ENCODE measurements at places on chromosomes 12 and 14. TPM values are rescaled to one million over a fixed set of nuclear protein-coding genes. Genes with fewer than 3 reads are reported as not detected.

KCNMB4 gene
- 1.6 TPM for total RNA-seq

SUPT16H gene
- 34.6 TPM for total RNA-seq

RIPK3 gene
- 9.9 TPM for total RNA-seq

COCH gene
- 9.6 TPM for total RNA-seq

ADGRD1 gene
- total RNA-seq, result 4.4 TPM

AP5M1 gene
- 12.2 TPM for total RNA-seq

PRPH gene
- 9.6 TPM for total RNA-seq

TBX5 gene
- total RNA-seq, result not detected

FLRT2 gene
- 114 TPM for total RNA-seq

SLC15A5 gene
- not detected for total RNA-seq

INHBC gene
- total RNA-seq, result not detected

COA8 gene
- 32.2 TPM for total RNA-seq

PDE3A gene
- total RNA-seq, result 20.5 TPM

IL31 gene
- not detected for total RNA-seq

ACSM4 gene
- total RNA-seq, result not detected

EIF5 gene
- total RNA-seq, result 234 TPM

ARL1 gene
- 58.7 TPM for total RNA-seq

CPM gene
- 34.6 TPM for total RNA-seq

GDF3 gene
- total RNA-seq, result not detected

OR6S1 gene
- not detected for total RNA-seq

RNFT2 gene
- total RNA-seq, result 1.6 TPM

ESRRB gene
- not detected for total RNA-seq

KRT83 gene
- total RNA-seq, result not detected

CDK2 gene
- total RNA-seq, result 12.5 TPM

KITLG gene
- total RNA-seq, result 4.4 TPM

PRKCH gene
- 18.2 TPM for total RNA-seq

EPYC gene
- not detected for total RNA-seq

A2ML1 gene
- not detected for total RNA-seq

DPF3 gene
- 0.78 TPM for total RNA-seq

TMEM229B gene
- 4.4 TPM for total RNA-seq

TIMELESS gene
- 6.9 TPM for total RNA-seq

GAS2L3 gene
- total RNA-seq, result 2.3 TPM

RGS6 gene
- 0.26 TPM for total RNA-seq

GCH1 gene
- total RNA-seq, result 11.9 TPM

KLHL33 gene
- total RNA-seq, result not detected

SERPINA4 gene
- total RNA-seq, result 42.8 TPM

ACOT4 gene
- 3.1 TPM for total RNA-seq

GLS2 gene
- total RNA-seq, result 45.5 TPM

AICDA gene
- not detected for total RNA-seq

INSM2 gene
- total RNA-seq, result not detected

DEGS2 gene
- 7.3 TPM for total RNA-seq

ERP29 gene
- 42.5 TPM for total RNA-seq

PRH2 gene
- total RNA-seq, result not detected

DAO gene
- total RNA-seq, result not detected

RNF212B gene
- not detected for total RNA-seq

OR4N2 gene
- total RNA-seq, result not detected

MFAP5 gene
- total RNA-seq, result 17.9 TPM

CEBPE gene
- total RNA-seq, result not detected

CD69 gene
- 3.1 TPM for total RNA-seq

CLEC2D gene
- 7.5 TPM for total RNA-seq

SLC16A7 gene
- total RNA-seq, result 36.8 TPM

TAS2R10 gene
- not detected for total RNA-seq

Data from body of pancreas (tissue), 4 donors.